ENCODE measurements at places on chromosomes 11 and 22. TPM values are rescaled to one million over a fixed set of nuclear protein-coding genes. Genes with fewer than 3 reads are reported as not detected.

- no peaks in the 10 kb centered on the region for H3K4me1 ChIP-seq
- DNase-seq, result no peak
- no peaks in the 10 kb centered on the region for H3K27me3 ChIP-seq
- no peak overlapping the region for H3K4me3 ChIP-seq
- H3K27ac ChIP-seq, result no peak overlapping the region
These were observed 40.8 kb downstream of the CDPF1 start for GRCh38 chr22:46209262-46209661.

Gene MMP11
- total RNA-seq, result 1.9 TPM

Gene MDK
- total RNA-seq, result 115 TPM

DNA sequence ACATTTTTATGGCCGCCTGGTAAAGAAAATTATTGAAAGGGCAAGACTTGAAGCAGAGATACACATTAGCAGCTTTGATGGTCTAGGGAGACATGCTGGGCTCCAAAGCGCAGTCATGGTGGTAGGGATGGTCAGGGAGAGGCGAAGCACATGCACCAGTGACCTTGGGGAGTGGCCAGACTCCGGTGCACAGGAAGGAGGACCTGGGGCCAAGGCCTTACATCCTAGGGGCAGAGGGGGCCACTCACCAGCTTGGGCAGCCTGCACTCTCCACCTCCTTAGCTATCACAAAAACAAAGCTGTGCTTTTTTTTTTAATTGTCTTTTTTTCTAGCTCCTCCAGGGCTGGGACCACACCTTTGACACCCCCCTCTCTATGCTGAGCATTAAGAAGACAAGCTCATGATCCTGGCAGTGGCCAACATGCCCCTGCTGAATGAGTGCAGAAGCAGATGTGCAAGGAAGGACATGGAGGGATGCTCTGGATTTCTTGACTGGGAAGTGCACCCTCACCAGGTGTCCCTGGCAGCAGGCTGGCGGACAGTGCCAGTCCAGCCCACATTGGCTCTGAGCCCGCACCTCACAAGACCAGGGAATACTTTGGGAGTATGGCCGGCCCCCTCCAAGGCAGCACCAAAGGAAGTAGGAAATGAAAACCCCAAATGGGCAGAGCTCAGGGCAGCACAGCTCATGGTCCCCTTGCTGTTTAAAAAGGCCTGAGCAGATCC is 619.9 kb downstream of the TBC1D22A start:
- no peaks in the 10 kb centered on the region for H3K36me3 ChIP-seq
- no peaks in the 10 kb centered on the region for H3K27me3 ChIP-seq
- H3K4me3 ChIP-seq, result no peak overlapping the region
- no peak overlapping the region for H3K27ac ChIP-seq

GRCh38 chr11:130198964-130199363 is 39.4 kb downstream of the ST14 start:
- no peaks in the 10 kb centered on the region for H3K36me3 ChIP-seq
- no peak overlapping the region for H3K4me3 ChIP-seq
- H3K4me1 ChIP-seq, result no peaks in the 10 kb centered on the region
- no peaks in the 10 kb centered on the region for H3K27me3 ChIP-seq
- DNase-seq, result no peak
